ENCODE measurements at places on chromosomes 13 and 19. TPM values are rescaled to one million over a fixed set of nuclear protein-coding genes. Genes with fewer than 3 reads are reported as not detected.
A peak's percentile ranks its signal among the peaks of the same experiment; 100 is the strongest.

DNA sequence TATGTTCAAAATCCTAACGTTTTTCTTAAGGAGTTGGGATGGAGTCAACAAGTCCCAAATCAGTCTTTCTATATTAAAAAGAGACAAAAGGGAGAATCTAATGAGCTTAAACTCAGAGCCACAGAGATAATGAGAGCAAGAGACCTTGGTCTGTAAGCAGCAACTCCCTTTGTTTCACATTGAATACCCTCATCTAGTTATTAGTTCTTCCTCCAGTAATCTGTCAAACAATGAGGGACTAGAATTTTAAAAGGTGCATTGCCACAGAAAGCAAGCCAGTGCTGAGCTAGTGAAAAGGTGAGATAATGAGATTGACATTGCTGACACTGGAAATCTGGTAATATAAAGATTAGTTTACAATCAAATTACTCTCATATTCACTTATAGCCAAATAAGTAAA is 718.6 kb downstream of the DACH1 start:
- no peaks in the 10 kb centered on the region for H3K36me3 ChIP-seq
- DNase-seq = no peak

GRCh38 chr19:46221981-46222610 is 7.4 kb upstream of the IGFL1 start:
- no peaks in the 10 kb centered on the region for H3K4me1 ChIP-seq
- H3K4me3 ChIP-seq = no peak overlapping the region
- DNase-seq = no peak
- H3K36me3 ChIP-seq = no peaks in the 10 kb centered on the region
- peaks cover 76% of the 10 kb centered on the region for H3K27me3 ChIP-seq

GRCh38 chr13:98752467-98753290 is at the start of gene SLC15A1:
SLC15A1 (minus strand) TSS chr13:98752672; CDS start chr13:98752598, 74 bp downstream.
- peaks cover 5% of the 10 kb centered on the region for H3K36me3 ChIP-seq
- no peak within 1 kb of the TSS for H3K27ac ChIP-seq
- H3K4me3 ChIP-seq = peak within 1 kb of the TSS; percentile 50
- H3K27me3 ChIP-seq = peaks cover 61% of the 10 kb centered on the region
- H3K4me1 ChIP-seq = no peaks in the 10 kb centered on the region

The PTH2 gene
- not detected for total RNA-seq

DNA sequence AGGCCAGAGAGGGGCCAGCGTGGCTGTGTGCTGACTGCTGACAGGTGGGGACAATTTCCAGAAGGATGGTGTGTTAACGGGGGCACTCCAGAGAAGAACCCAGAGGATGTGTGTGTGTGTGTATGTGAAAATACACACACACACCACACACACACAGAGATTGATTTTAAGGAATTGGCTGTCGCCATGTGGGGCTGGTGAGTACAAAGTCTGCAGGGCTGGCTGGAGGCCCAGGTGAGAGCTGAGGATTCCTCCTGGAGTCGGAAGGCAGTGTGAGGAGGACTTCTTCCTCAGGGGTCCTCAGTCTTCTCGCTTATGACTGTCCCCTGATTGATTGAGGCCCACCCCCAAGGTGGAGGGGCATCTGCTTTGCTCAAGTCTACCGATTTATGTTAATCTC is 7.6 kb upstream of the GJB6 start:
- H3K4me1 ChIP-seq = peaks cover 4% of the 10 kb centered on the region
- H3K27me3 ChIP-seq = peaks cover 15% of the 10 kb centered on the region
- no peak overlapping the region for H3K4me3 ChIP-seq
- H3K27ac ChIP-seq = no peak overlapping the region

The DNAJC15 gene
- 20.2 TPM for total RNA-seq

- H3K27me3 ChIP-seq = no peaks in the 10 kb centered on the region
- no peaks in the 10 kb centered on the region for H3K4me1 ChIP-seq
- H3K36me3 ChIP-seq = no peaks in the 10 kb centered on the region
- DNase-seq = no peak
- H3K27ac ChIP-seq = no peak overlapping the region
These were observed 362.4 kb downstream of the KCTD12 start for GRCh38 chr13:76523740-76524340.

DNA sequence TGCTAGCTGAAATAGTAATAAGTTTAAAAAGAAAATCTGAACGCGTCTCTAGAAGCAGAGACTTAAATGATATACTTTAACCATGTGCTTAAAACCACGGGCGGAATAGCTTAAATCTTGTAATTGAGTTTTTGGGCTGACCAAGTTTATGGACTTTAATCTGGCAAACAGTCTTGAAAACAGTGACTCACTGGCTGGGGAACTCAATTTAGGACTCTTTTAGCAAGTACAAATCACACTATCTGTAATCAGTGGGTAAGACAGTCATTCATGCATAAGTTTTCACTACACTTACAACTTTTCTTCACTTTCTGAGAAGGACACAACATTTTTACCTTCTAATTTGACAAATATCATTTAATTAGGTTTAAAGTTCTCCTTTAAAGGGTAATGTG is 26.8 kb downstream of the ZNF627 start:
- DNase-seq = no peak
- no peak overlapping the region for H3K27ac ChIP-seq

GRCh38 chr19:11141937-11142527 is 13.6 kb downstream of the SPC24 start:
- no peak overlapping the region for H3K4me3 ChIP-seq
- no peak overlapping the region for H3K27ac ChIP-seq
- peaks cover 4% of the 10 kb centered on the region for H3K36me3 ChIP-seq

The NRTN gene
- total RNA-seq = 3.7 TPM

The CYP2S1 gene
- 0.35 TPM for total RNA-seq

GRCh38 chr13:97369261-97369893 is 64.6 kb upstream of the RAP2A start:
- H3K36me3 ChIP-seq = no peaks in the 10 kb centered on the region
- peak overlapping the region; percentile 23 for H3K4me3 ChIP-seq

The PRR12 gene
- total RNA-seq = 24.6 TPM

GRCh38 chr13:97333983-97334382 is 100.0 kb upstream of the RAP2A start:
- no peak overlapping the region for H3K27ac ChIP-seq
- no peaks in the 10 kb centered on the region for H3K4me1 ChIP-seq
- H3K36me3 ChIP-seq = no peaks in the 10 kb centered on the region

- H3K36me3 ChIP-seq = no peaks in the 10 kb centered on the region
- H3K27me3 ChIP-seq = no peaks in the 10 kb centered on the region
- no peak overlapping the region for H3K27ac ChIP-seq
- H3K4me1 ChIP-seq = peaks cover 6% of the 10 kb centered on the region
- DNase-seq = no peak
- H3K4me3 ChIP-seq = no peak overlapping the region
These were observed 8.7 kb upstream of the RPL21 start for GRCh38 chr13:27242702-27243101.

- no peak overlapping the region for H3K4me3 ChIP-seq
- H3K36me3 ChIP-seq = peaks cover 1% of the 10 kb centered on the region
- no peak for DNase-seq
- H3K27me3 ChIP-seq = no peaks in the 10 kb centered on the region
- H3K4me1 ChIP-seq = peaks cover 26% of the 10 kb centered on the region
These were observed 4.4 kb downstream of the BCAT2 start for GRCh38 chr19:48806518-48806817.

GRCh38 chr19:14889994-14890642 is 4.2 kb upstream of the OR7A17 start:
- H3K27ac ChIP-seq = no peak overlapping the region
- no peak overlapping the region for H3K4me3 ChIP-seq
- no peak for DNase-seq
- H3K27me3 ChIP-seq = peaks cover 38% of the 10 kb centered on the region
- peaks cover 9% of the 10 kb centered on the region for H3K4me1 ChIP-seq
- no peaks in the 10 kb centered on the region for H3K36me3 ChIP-seq

- H3K36me3 ChIP-seq = no peaks in the 10 kb centered on the region
- no peak overlapping the region for H3K27ac ChIP-seq
- DNase-seq = no peak
- no peaks in the 10 kb centered on the region for H3K4me1 ChIP-seq
- H3K27me3 ChIP-seq = no peaks in the 10 kb centered on the region
- no peak overlapping the region for H3K4me3 ChIP-seq
These were observed 38.2 kb upstream of the SIAH3 start for GRCh38 chr13:45889590-45890243.

The GPR4 gene
- not detected for total RNA-seq

DNA sequence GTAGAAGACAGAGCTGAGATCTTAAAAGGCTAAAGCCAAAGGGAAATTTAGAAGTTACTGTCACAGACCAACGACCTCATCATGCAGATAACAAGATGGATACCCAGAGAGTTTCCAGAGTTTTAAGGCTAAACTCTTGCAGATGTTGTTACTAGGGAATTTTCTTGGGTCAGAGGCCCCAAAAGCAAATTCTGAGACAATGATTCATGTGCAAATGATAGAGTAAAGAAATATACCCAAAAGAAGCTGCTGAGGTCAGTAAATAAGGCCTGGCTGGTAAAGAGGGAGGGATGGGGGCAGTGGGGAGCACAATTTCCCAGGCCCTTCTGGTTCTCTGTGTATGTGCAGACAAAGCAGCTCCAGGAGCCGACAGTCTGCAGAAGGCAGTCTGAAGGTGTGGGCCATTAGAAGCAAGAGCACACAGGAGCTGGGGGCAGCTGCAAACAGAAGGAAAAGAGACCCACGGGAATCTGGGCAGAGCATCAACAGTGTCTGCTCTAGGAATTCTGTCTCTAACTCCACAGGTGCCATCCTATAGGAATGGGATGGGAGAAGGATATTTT is 330.8 kb downstream of the TBC1D4 start:
- H3K4me3 ChIP-seq = no peak overlapping the region
- DNase-seq = no peak
- peaks cover 4% of the 10 kb centered on the region for H3K36me3 ChIP-seq
- H3K4me1 ChIP-seq = no peaks in the 10 kb centered on the region

The SLC7A1 gene
- 193 TPM for total RNA-seq

The ZNF888 gene
- total RNA-seq = 5.9 TPM

The ADGRE2 gene
- 3.1 TPM for total RNA-seq

- H3K4me3 ChIP-seq = no peak overlapping the region
- H3K27ac ChIP-seq = no peak overlapping the region
- H3K27me3 ChIP-seq = peaks cover 67% of the 10 kb centered on the region
- H3K36me3 ChIP-seq = no peaks in the 10 kb centered on the region
- DNase-seq = no peak
- peaks cover 25% of the 10 kb centered on the region for H3K4me1 ChIP-seq
These were observed 42.6 kb downstream of the EFNB2 start for GRCh38 chr13:106492588-106493475.

DNA sequence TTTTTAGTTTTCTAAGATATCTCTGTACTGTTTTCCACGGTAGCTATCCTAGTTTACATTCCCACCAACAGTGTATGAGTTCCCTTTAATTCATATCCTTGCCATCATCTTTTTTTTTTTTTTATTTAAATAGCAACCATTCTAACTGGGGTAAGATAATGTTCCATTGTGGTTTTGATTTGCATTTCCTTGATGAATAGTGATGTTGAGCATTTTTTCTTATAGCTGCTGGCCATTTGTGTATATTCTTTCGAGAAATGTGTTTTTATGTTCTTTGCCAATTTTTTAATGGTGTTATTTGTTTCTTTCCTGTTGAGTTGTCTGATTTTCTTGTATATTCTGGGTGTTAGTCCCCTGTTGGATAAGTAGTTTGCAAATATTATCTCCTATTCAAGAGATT is 454.8 kb downstream of the DACH1 start:
- no peak overlapping the region for H3K4me3 ChIP-seq
- no peaks in the 10 kb centered on the region for H3K36me3 ChIP-seq
- H3K4me1 ChIP-seq = no peaks in the 10 kb centered on the region
- no peak for DNase-seq
- no peaks in the 10 kb centered on the region for H3K27me3 ChIP-seq

GRCh38 chr13:58051807-58052375 is 420.3 kb downstream of the PCDH17 start:
- no peaks in the 10 kb centered on the region for H3K27me3 ChIP-seq
- no peak for DNase-seq
- H3K36me3 ChIP-seq = no peaks in the 10 kb centered on the region
- no peak overlapping the region for H3K4me3 ChIP-seq

The IGSF23 gene
- not detected for total RNA-seq

The ATP4A gene
- not detected for total RNA-seq

DNA sequence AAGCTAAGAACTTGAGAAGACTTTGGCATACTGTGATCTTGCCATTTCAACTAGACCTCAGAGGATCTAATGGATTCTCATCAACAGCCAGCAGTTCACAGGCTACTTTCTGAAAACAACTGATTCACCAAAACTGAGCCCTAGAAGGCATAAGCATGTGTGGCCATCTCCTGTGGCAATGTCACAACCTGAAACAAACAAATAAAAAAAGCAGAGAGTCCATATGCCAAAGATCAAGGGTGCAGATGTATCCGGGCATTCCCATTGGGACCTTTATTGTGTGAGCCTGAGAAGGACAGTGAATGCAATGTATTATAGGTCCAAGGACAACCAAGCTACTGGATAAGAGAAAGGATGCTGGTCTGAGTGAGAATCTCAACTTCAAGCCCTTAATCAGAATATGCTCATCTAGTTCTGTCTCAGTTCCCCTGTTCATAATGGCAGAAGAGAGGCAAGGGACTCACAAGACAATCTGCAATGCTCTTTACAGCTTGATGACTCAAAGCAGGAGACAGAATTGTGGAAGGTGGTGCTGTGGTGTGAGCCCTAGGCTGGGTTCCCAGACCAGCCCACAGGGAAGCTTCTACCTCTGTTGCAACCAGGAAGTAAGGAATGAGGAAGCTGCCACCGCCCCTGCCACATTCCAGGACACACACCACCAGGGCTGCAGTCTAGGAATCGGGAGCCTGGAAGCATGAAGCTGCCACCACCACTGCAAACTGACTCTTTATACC is 133.7 kb downstream of the RAP2A start:
- H3K27ac ChIP-seq = no peak overlapping the region
- H3K4me3 ChIP-seq = no peak overlapping the region

GRCh38 chr19:13463296-13463695 is 43.0 kb downstream of the CACNA1A start:
- H3K4me3 ChIP-seq = no peak overlapping the region
- H3K36me3 ChIP-seq = no peaks in the 10 kb centered on the region
- H3K4me1 ChIP-seq = no peaks in the 10 kb centered on the region
- peaks cover 19% of the 10 kb centered on the region for H3K27me3 ChIP-seq

DNA sequence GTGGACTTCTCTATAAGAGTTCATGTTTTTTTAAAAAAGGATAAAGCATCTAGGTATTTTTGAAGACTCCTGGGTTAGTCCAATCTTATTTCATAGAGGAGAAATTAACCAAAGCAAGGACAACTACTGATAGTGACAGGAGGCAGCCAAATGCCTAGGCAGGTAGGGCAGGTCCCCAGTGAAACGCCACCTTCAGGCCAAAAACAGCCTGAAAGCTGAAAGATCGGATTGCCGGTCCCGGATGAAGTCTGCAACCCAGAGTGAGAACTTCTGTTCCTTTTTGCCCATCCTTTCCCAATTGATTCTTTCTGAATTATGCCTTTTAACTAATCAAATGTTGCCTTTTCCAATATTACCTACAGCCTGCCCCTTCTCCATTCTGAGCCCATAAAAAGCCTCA is 6.1 kb upstream of the GGACT start:
- no peaks in the 10 kb centered on the region for H3K4me1 ChIP-seq
- no peak overlapping the region for H3K4me3 ChIP-seq
- no peak for DNase-seq
- H3K27ac ChIP-seq = no peak overlapping the region
- H3K27me3 ChIP-seq = no peaks in the 10 kb centered on the region

DNA sequence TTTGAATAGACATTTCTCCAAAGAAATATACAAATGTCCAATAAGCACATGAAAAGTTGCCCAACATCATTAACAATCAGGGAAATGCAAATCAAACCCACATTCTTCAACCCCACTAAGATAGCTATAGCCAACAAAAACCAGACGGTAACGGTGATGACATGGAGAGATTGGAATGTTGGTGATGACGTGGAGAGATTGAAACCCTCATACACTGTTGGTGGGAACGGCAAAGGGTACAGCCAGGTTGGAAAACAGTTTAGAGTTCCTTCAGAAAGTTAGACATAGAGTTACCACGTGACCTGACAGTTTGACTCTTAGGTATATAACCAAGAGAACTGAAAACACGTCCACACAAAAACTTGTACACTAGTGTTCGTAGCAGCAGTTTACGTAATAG is 48.1 kb downstream of the TNFRSF19 start:
- no peaks in the 10 kb centered on the region for H3K36me3 ChIP-seq
- H3K27me3 ChIP-seq = peaks cover 15% of the 10 kb centered on the region
- H3K27ac ChIP-seq = no peak overlapping the region
- no peak for DNase-seq

The FFAR3 gene
- total RNA-seq = 6.6 TPM

Data from activated T-cell treated with anti-CD3 and anti-CD28 coated beads, Interleukin-2, amount 50 U/mL, for 72 hours (primary cell).